ENCODE measurements at places on chromosomes 1 and 21.

DNA sequence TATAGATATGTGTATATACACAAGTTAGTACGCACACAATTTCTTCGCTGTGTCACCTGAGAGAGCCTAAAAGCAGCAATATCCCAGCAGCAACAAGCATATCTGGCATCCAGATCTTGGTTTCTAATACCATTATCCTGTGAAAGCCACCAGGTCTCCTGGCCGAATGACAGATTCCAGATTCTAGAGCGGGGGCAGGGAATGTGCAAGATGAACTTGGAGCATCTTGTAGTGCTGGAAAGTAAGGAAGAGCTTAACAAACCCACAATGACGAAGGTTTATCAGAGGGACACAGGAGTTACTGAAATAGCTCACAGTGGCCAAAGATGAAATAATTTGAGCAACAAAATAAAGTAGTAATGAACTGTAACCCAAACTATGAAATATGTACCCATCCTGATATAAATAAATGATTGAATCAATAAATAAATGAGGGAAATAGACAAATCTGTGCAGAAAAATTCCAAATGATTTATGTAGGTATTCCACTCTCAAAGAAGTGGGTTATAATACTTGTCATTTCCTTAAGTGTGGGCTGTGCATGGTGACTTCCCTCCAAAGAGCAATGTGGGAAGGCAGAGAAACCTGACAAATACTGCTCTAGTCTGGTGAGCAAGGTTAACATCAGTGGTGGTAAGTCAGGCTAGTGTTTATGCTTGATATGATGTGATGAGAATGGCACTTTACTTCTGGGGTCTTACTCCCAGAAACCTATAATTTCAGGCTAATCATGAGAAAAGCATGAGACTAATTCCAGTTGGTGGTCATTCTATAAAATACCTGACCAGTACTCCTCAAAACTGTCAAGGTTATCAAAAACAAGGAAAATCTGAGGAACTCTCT, 67.9 kb downstream of the LRRC8D start:
- no peak for DNase-seq

GRCh38 chr21:18228060-18228739, 16.4 kb upstream of the CHODL start:
- no peak for DNase-seq

- no peak for DNase-seq
These were observed 16.5 kb upstream of the IFFO2 start for GRCh38 chr1:18972991-18973390.

- no peak for DNase-seq
These were observed 8.4 kb downstream of the SLC35F3 start for GRCh38 chr1:233912909-233913308.

All from choroid plexus epithelial cell (primary cell).